ENCODE measurements at places on chromosomes 4 and X.
A peak's percentile ranks its signal among the peaks of the same experiment; 100 is the strongest.

DNA sequence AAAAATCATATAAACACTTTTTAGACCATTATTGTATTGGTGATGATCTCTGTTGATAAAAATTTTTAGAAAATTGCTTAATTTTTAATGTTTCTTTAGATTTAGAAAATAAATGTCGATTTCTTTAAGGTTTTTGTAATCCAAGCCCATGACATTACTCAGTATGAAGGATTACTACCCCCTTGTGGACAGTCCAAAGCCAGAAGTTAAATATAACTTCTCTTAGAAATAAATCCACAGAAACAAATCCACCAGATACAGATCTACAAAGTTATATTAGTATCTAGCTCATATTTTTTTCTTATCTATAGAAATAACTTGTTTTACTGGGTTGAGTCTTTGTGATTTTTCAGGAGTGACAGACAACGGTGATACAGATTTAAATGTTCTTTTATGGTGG is 18.9 kb downstream of the TIFA start:
- DNase-seq: no peak

- DNase-seq: no peak
Observed at GRCh38 chr4:116389139-116389538, 696.2 kb downstream of the TRAM1L1 start.

- no peak for DNase-seq
Observed at GRCh38 chrX:42565739-42566138, 212.2 kb downstream of the PPP1R2C start.

DNA sequence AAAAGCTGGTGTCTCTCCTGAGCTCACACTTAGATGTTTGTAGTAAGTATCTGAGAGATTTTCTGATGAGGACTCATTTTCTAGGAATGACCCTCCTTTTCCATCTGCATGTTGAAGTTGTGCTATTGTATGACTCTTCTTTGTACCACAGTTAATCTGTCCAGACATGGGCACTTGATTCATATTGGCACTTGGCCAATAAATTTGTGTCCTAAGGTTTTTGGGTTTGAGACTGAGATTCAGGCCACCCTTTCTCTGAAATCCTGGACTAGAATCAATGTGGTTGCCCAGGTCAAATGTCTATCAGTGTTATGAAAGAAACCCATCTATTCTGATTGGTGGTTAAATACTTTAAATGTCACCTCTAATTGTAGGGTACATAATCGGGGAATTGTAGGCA is 869.0 kb downstream of the SH3BGRL start:
- no peak for DNase-seq

- peak; percentile 97 for DNase-seq
Observed at GRCh38 chr4:119103263-119103662, 32.4 kb upstream of the MYOZ2 start.

- DNase-seq: no peak
Observed at GRCh38 chr4:83582289-83582785, 46.4 kb downstream of the GPAT3 start.

- DNase-seq: no peak
Observed at GRCh38 chrX:152845618-152846240, 14.9 kb downstream of the NSDHL start.

GRCh38 chr4:1399508-1400190 is 6.6 kb downstream of the NKX1-1 start:
- DNase-seq: no peak

GRCh38 chr4:23091711-23092110 is 399.0 kb downstream of the GBA3 start:
- DNase-seq: no peak

Measured in PC-9 (cell line).